ENCODE measurements at places on chromosomes 5 and 9.
A peak's percentile ranks its signal among the peaks of the same experiment; 100 is the strongest.

DNA sequence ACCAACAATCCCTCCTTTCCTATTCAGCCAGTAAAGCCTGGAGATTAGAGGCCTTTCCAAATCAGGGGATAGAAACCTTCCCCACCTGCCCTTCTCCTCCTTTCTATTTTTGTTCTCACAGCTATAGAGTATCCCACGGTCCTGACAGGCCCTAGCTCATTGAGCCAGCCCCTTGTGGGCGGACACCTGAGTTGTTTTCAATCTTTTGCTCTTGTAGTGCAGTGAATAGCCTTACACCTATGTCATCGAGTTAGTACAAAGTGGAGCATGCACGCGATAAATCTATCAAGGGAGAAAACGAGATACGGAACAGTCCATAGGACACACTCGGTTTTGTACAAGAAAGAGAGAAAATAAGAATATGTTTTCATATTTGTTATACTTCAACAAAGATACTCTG is 77.2 kb downstream of the TSPAN17 start:
- no peak for DNase-seq

DNA sequence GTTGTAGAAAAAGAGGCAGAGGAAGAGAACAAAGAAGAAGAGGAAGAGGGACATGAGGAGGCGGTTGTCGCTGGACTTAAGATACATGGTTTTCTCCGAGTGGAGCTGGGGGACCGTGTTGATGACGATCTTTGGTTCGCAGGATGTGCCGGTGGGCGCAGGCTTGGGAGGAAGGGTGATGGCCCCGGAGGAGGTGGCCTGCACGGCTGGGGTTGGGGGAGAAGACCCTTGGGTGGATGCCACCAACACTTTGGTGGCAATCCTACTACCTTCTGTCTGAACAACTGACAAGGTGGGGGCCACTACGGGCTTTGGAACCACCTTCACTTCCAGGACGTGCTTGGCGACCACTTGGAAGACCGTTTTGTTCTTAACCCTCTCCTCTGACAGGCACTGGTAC is 60.7 kb downstream of the SECISBP2 start:
- DNase-seq, result no peak

- DNase-seq, result no peak
Observed at GRCh38 chr5:142289708-142290576, 34.9 kb downstream of the SPRY4 start.

DNA sequence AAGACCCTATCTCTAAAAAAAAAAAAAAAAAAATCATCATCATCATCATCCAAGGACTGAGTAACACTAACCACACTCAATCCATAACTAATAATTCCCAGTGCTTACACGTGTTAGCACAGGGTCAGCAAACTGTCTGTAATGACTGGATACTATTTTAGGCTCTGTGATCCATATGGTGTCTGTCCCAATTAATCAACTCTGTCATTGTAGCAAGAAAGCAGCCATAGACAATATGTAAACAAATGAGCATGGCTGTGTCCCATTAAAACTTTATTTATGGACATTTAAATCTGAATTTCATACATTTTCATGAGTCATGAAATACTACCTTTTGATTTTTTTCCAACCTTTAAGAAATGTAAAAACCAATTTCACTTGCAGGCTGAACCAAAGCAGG is 148.4 kb downstream of the SIL1 start:
- peak; percentile 42 for DNase-seq

DNA sequence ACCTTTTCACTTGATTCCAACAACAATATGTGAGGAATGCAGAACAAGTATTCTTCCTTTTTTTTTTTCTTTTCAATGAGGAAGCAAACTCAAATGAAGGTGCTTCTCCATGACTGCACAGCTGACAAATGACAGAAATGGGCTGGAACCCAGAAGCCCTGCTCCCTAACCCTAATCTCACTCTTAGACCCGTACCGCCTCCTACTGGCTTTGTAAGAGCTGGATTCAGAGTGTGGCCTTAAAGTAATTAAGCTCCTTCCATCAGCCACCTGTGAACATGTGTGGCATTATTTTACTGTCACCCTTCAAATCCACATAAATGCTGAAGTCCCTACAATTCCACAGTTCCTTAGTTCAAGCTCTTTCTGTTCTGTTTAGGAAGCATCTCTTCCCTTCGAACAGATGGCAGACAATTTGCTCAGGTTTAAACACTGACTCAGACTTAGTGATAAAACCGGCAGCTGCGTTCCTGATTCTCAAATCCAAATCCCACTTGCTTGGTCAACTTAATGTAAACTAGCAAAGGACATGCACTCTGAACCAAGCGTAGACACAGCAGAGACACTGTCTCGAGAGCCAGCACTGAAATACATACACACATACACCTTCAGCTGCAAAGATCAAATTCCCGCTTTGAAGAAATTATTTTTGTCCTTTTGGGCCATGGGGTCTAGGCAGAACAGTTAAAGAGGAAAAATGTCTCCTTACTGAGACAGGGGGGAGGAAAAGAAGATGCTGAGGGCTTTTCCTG is 316.7 kb upstream of the TLE4 start:
- peak; percentile 46 for DNase-seq

- DNase-seq, result no peak
Observed at GRCh38 chr5:136810261-136810801, 445.0 kb upstream of the TRPC7 start.

Data from NCI-H1694 (cell line).